Muscle of back (tissue), 13 donors: ENCODE measurements at places on chromosomes 5 and 9.

DNA sequence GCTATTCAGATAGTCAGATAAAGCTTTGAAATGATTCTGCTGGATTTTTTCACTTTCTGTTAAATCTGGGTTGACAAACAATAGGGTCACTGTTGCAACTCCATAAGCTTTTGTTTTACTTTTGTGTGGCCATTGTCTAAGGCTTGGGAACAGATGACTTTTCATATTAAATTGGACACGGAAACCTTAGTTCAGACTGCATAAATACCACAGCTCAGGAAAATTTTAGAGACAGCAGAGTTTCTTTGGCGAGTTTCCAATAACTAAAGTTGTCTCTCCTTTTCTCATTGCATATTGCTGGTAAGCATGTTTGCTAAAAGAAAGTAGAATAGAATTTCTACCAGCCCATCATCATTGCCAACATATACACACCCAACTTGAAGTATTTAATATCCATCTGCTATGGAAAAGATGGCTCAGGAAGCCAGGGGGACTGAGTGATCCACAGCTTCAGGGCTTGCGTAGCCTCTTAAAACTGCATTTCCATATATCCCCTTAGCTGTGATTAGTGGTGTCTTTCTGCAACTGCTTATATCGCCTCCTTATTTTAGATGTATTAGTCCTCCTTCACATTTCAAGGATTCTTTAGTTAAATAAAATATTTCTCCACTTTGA lies 168.2 kb downstream of the ARHGAP26 start:
- peak; percentile 55 for DNase-seq

- no peak for DNase-seq
Observed at GRCh38 chr9:126633881-126634558, 20.3 kb downstream of the LMX1B start.

DNA sequence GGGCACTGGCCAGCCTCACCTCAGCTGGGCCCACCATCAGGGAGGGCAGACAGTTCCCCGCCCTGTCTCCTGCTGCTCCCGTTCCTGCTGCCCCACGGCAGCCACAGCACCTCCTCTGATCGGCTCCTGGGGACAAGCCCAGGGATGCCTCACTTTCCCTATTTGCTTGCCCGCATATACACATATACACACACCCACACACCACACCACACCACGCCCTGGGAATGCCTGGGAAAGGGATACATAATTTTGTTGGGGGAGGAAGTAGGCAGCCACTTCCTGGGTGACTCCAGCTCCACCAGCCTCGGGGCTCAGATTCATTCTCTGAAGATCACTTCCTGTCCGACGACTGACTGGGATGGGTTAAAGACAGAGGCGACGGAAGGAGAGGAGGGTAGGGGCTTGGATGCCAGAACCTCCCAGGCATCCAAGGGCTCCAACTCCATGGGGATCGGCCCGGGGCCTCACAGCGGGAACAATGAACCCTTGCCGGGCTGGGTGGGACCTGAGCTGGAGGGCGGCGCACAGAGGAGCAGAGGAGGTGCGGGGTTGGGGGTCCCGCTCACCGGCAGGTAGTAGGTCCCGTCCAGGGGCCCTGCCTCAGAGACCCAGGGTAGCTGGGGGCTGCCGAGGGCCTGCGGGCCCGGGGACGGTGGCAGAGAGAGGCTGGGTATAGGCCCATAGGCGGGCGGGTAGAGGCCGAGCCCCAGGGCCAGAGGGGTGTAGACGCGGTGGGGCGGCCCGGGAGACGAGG lies 2.0 kb upstream of the MZB1 start:
- DNase-seq = no peak

- DNase-seq = peak; percentile 44
Observed at GRCh38 chr5:67015541-67016191, 180.9 kb downstream of the CD180 start.

- no peak for DNase-seq
Observed at GRCh38 chr5:138492560-138493045, 27.3 kb downstream of the EGR1 start.

GRCh38 chr5:5164163-5164562 lies 24.0 kb downstream of the ADAMTS16 start:
- DNase-seq = no peak

- peak; percentile 84 for DNase-seq
Observed at GRCh38 chr5:39506211-39506610, 81.4 kb upstream of the DAB2 start.

GRCh38 chr9:107235765-107236442 lies 47.2 kb upstream of the RAD23B start:
- no peak for DNase-seq

DNA sequence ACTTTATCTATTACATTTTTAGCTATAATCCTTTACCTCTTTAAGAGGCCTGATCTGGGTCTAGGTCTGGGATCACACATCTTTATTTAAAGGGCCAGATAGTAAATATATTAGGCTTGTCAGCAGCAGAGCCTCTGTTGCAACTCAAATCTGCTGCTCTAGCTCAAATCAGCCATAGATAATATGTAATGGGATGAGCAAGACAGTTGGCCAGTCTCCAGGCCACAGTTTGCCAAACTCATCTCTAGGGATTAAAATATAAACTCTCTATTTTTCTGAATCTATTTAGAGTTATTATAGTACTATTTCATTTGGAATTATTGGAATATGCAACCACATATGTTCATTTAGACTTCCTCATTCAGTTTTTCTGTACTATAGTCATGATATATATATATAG lies 115.9 kb upstream of the MINAR2 start:
- DNase-seq = peak; percentile 93

GRCh38 chr9:117868594-117868993 lies 164.4 kb downstream of the TLR4 start:
- DNase-seq = no peak

GRCh38 chr9:101397746-101398067 lies 711 bp downstream of the MRPL50 start:
- DNase-seq = peak; percentile 14

- DNase-seq = no peak
Observed at GRCh38 chr5:109297900-109298299, 111.9 kb downstream of the PJA2 start.

DNA sequence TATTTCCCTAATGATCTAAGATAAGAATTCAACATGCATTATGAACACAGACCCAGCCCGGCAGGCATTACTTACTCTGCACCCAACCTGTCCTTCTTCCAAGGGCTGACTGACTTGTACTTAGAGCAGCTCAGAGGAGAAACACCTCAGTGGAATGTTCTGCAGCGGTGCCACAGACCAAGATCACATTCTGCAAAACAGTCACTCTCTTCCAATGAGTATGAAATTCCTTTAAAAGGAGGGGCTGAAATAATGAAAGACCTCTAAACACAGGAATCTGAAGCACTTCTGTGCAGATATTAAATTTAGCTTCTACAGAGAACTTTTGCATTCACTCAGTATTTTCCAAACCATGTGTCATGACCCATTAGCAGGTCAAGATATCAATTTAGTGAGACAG lies 172.9 kb downstream of the ZDHHC21 start:
- DNase-seq = no peak

- peak; percentile 21 for DNase-seq
Observed at GRCh38 chr5:114789773-114790402, 379.8 kb downstream of the TRIM36 start.

- DNase-seq = no peak
Observed at GRCh38 chr5:35129921-35130485, 82.3 kb upstream of the AGXT2 start.

GRCh38 chr5:174424219-174425053 lies 299.9 kb upstream of the MSX2 start:
- DNase-seq = no peak

DNA sequence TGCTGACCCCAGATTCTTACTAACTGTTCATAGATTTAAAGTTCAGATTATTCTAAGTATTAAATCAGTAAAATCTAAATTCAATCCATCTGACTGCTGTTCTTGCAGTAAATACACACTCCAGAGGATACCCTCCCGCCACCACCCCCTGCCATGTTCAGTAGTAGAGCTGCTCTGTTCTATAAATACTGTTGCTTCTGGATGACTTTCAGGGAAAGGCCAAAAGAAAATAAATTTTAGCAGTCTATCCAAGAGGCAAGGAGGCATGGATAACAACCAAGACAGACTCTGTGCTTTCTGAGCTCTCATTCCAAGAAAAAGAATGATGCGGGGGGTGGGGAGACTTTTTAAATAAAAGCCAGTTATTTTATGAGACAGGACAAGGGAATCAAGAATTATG lies 115.1 kb downstream of the ADAMTS6 start:
- DNase-seq = peak; percentile 26

DNA sequence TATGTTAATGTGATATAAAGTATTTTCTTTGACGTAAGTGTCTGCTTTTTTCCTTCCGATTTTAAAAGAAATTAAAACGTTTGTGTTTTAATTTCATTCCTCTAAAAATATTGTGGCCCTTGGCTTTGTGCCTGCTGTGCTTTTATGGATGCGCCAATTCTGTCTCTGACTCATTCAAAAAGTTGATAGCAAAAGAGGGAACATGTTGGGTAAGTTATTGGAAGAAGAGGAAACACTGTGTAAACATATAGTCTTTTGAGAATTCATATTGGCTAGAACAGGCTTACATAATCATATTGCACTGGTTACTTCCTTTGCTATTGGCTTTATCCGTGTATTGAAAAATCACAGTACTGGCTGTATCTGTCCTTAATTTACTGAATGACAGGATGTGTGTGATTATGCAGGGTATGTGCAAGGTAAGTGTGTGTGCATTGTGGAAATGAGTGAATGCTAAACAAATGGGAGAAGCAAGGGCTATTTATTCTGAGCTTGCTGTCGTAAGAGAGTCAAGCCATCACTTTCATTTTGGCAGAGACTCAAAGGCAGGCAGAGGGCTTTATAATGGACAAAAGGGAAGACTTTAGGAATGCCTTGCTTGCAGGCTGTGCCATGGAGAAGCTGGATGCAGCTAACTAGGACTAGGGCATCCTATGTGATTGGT lies 67.8 kb downstream of the SGCD start:
- peak; percentile 91 for DNase-seq

DNA sequence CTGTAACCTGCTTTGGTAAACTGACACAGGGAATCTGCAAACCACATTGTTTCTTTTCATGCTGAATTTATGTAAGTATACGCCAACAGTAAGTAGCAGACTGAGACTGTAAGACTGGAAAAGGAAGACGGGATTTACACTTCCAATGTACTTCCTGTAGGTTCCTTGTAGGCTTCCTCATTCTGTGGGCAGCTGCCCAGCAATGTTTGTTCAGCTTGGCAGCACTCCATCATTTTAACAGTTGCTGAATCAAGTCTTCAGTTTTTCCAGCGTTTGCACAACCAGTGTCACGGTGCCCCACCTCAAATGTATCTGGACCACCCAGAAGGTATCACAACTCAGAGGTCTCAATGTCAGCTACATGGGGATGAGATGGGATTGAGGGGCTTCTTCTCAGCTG lies 232.6 kb downstream of the PRDM9 start:
- no peak for DNase-seq

- no peak for DNase-seq
Observed at GRCh38 chr5:73966451-73966850, 340.5 kb downstream of the ARHGEF28 start.

GRCh38 chr9:107345327-107345726 lies 62.2 kb downstream of the RAD23B start:
- DNase-seq = no peak

DNA sequence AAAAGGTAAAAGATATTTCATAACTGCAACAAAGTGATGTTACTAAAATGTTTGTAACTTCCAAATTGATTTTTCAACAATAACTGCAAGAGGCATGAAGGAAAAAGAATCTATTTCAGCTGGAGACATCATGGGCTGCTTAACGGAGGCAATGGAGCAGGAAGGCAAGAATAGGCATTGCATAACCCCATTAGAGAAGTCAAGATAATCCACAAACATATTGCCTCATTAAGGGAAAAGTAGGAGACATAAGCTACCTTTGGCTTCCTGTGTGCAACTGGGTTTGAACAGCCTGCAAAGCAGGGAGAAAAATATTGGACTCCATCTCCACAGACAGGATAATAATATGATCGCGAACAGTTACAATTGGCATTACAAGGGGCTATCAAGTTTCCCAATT lies 46.7 kb downstream of the SLCO4C1 start:
- DNase-seq = no peak

GRCh38 chr5:138033386-138033808 lies 518 bp upstream of the FAM13B start:
- DNase-seq = no peak

DNA sequence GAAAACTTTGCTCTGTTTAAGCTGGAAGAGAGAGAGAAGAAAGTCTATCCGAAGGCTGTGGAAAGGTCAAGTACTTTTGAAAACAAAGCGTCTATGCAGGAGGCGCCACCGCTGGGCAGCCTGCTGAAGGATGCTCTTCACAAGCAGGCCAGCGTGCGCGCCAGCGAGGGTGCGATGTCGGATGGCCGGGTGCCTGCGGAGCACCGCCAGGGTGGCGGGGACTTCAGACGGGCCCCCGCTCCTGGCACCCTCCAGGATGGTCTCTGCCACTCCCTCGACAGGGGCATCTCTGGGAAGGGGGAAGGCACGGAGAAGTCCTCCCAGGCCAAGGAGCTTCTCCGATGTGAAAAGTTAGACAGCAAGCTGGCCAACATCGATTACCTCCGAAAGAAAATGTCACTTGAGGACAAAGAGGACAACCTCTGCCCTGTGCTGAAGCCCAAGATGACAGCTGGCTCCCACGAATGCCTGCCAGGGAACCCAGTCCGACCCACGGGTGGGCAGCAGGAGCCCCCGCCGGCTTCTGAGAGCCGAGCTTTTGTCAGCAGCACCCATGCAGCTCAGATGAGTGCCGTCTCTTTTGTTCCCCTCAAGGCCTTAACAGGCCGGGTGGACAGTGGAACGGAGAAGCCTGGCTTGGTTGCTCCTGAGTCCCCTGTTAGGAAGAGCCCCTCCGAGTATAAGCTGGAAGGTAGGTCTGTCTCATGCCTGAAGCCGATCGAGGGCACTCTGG lies 32.6 kb downstream of the CD180 start:
- no peak for DNase-seq

DNA sequence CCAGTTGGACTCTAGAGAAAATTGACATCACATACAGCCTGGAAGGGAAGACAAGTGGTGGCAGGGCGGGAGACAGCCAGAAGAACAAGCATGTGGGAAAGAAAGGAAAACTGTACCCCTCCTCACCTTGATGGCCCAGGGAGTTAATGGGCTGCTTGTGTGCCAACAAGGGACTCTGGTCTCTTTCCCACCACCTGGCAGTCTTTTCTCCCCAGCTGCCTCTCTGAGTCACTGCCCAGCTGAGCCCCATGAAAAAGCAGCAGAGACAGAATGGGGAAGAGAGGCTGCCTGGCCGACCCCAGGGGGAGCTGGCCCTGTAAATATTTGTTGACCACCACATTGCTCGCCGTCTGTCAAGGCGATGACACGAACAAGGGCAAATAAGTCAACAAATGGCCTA lies 359.4 kb downstream of the ENC1 start:
- no peak for DNase-seq

DNA sequence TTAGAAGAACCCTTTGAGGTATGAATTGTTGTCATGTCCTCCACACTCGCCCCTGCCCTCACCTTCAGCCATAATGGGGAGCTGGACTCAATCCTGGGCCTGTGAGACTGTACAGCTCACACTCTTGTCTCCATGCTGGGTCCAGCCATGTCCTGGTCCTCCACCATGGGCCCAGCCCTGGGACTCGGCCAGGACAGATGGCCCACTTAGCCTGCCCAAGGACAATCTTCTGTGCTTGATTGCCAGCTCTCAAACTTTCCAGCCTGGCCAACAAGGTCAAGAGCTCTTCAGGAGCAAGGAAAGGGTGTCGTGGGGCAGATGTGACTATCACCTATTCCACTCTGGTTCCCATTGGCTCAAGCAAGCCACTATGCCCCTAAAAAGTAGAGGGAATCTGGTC lies 90.8 kb downstream of the HRH2 start:
- no peak for DNase-seq

GRCh38 chr5:1737790-1738405 lies 61.7 kb downstream of the MRPL36 start:
- DNase-seq = no peak
